DMS153 (cell line): ENCODE measurements at places on chromosomes 16 and 17.

GRCh38 chr17:82882715-82883418, 43.0 kb upstream of the ZNF750 start:
- peak; percentile 34 for DNase-seq

DNA sequence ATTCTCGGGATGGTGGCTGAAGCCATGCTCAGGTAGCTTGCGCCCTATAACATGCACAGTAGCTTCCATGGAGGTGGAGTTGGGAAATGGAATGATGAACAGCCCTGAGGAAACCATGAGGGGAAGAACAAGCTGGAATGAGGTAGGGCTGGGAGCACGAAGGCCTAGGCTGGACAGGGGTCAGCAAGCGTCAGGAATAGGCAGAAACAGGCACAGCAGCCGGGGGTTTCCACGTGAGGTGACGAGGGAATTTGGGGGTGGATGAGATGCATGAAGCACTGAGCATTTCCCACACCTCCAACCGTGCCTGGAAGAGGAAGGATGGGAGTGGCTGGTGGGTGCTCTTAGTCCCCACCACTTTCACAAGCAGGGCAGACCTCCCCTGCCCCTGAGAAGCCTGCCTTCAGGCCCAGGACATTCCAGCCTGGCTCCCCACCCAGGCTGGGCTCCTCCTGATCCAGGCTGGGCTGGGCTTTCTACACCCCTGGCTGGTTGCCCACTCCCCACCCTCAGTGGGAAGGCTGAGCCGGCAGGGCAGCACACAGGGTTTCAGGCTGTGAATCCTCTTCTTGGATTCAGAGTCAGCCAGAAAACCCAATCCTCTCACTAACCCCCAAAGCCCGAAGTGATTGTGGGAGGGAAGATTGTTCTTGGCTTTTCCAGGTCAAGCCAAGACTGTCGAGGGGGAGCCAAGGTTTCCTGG, 21.9 kb downstream of the PLEKHG4 start:
- no peak for DNase-seq

DNA sequence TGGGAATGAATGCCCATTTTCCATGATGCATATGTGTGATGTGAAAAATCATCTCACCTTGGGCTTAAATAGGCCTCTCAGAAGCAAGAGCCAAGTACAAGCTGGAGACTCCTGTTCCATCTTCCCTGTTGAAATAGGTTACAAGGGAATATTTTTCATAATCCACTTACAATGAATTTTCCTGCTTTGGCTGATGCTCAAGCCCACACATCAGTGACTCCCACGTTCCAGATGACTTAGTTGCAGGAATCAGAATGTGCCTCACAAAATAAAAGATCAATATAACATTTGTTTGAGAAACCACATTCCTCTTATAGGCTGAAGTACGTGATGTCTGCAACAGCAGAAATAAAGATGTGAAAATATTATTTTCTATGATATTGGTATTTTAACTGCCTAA, 24.1 kb downstream of the ANKFN1 start:
- no peak for DNase-seq

GRCh38 chr16:26981266-26981938, 85.3 kb upstream of the C16orf82 start:
- DNase-seq = no peak

GRCh38 chr17:44559634-44560554, 2.6 kb downstream of the FZD2 start:
- DNase-seq = no peak

- DNase-seq = no peak
Observed at GRCh38 chr17:76102944-76103273, 678 bp downstream of the EXOC7 start.

- peak; percentile 72 for DNase-seq
Observed at GRCh38 chr16:56547120-56547948, 17.5 kb upstream of the MT4 start.

DNA sequence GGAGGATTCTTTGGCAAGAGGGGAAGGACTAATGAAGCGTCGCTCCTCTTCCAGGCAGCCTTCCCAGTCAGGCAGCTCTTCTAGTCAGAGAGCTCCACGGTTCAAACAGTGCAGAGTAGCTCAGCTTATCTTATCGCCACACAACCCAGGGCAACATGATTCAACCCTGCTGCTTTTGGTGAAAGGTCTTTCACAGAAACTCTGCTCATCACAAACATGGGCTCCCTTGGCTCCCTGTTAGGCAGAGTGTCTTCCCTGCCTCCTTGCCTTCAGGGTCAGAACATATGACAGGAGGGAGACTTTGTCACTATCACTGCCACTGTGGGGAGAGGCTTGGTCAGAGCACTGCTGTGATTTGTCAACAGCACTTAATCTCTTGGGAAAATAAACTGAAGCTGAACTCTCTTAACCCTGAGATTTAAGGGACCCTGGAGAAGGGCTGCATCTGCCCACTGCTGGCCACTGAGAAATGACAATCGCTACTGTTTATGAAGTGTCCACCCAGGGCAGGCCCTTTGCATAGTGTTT, 6.9 kb upstream of the SLC13A2 start:
- DNase-seq = no peak

DNA sequence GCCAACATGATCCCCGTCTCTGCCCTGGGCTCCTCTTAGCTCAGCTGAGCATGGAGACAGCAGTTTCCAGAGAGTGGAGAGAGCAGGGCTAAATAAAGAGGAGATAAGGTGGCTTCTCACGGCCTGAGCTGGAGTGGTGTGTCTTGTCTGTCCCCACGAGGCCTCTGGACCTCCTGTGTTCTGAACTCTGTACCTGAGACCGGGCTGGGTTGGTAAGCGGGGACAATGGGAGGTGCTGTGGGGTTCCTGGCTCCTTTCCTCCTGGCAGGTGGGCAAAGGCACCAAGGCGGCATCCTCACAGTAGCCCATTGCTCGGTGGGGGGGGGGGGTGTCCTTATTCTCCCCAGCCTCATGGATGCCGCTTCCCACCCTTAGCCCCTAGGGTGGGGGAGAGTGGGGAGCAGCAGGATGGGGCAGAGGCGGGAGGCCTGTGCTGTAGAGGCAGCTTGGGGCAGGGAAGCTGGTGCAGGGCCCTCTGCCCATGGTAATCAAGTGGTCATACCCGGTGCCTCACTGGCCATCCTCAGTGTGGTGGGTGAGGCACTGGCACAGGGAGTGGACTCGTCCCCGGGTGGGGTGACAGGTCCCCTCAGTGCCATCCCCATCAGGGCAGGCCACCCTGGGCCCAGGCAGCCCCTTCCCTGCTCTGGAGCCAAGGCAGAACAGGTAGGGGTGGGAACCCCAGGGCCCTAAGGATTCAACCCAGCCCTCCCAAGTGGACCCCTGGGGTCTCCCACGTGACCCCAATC, 2.8 kb downstream of the AANAT start:
- DNase-seq = no peak

DNA sequence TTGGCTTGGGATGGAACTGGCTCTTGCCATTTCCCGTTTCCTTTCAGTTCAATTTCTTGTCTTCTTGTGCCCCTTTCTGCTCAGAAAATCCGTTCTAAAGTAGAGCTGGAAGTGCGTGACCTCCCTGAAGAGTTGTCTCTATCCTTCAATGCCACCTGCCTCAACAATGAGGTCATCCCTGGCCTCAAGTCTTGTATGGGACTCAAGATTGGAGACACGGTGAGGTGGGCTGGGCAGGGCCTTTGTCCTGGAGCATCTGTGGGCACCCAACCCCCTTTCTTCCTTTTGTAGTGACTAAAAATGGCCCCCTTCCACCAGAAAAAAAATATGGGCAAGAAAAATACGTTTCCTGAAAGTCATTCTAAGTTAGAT, 32.9 kb upstream of the EFCAB13 start:
- DNase-seq = no peak

DNA sequence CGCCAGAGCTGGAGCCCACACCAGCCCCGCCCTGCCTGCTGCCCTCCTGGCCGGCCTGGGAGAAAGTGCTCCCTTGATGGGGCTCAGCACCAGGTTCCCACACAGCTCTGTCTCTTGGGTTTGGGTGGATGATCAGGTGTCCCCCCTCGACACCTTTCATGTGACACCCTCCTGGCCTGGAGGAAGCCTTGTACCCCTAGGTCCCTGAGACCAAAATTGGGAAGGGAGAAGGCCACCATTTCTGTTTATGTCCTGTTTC, 19.4 kb upstream of the PLLP start:
- DNase-seq = no peak

- no peak for DNase-seq
Observed at GRCh38 chr17:4822835-4823234, 10.3 kb upstream of the MINK1 start.

DNA sequence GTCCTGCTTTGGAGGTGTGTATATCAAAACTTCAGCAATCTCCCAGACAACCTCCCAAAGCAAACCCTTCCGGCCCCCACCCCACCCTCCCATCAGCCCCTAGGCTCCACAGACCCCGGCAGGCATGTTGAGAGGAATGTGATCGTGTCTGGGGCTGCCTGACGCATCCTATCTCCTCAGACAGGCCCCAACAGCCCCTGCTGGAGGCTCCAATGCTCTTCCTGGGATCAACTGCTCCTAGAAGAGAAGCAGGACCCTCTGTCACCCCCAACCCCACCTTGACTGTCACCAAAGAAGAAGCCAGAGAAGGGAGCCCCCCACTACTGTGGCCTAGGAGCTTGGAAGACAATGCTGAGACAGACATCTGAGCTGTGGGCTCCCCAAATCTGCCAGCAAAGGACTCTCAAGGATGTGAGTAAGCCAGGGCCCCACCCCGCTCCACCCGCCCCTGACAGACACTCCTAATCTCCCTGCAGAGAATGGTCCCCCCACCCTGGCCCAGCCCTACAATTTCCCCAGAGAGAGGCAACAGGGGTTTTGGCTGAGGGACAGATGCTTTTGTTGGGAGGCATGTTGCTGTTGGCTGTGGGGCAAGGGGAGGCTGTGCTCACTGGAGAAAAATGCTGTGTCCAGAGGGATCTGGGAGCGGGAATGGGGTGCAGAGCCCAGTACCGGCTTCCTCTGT, 1.6 kb upstream of the KRT14 start:
- no peak for DNase-seq

DNA sequence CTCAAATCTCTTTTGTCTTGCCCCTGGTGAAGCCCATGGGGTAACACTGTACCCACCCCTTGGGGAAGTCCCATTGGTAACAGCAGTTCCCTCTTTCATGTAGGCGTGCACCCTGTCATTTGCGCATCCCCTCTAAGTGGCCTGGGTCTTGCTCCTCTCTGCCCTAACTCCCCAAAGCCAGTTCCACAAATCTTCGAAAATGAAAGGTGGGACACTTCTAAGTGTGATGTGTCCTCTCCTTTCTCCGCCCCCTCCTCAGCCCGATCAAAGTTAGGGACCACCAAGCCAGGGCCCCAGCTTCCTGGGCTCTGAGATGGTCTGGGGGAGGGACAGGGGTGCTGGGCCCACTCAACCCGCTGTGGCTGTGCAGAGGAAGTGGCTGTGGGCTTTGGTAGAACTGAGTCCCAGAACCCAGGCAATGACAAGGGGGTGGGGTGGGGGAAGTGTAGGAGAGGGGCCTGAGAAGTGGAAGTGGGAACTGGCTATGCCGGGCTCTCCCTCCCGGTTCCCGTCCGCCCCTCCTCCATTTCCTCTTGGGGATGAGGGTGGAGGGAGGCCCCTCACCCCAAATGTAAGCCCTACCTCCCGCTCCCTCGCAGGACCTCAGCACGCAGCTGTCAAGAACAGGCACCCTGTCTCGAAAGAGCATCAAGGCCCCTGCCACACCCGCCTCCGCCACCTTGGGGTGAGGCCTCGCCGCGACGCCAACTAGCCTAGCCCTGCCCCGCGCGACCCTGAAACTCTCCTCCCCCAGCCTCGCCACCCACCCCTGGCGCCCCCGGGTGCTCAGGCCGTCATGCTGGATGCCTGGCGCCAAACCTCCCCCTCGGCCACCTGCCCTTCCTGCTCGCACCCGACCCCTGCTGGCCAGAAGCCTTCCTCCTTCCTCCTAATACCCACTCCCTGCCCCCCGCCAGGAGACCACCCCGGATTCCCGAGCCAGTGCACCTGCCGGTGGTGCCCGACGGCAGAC, 8.7 kb downstream of the ABI3 start:
- no peak for DNase-seq

DNA sequence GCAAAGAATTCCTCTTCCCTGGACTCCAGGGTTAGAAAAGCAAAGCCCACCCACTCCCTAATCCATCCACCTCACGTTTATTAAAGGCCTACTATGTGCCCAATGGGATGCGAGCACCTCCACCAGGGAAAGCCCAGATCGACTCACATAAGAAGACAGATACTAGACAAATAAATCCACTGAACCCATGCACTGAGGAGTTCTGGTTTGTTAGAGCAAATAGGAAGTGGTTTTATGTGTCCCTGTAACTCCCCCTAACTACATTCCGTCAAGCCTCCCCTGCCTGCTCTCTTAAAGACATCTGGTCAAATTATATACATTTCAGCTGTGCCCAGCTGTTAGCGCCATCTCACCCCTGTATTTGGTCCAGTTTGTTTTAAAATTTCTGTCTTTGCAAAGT, 218.5 kb upstream of the RPL38 start:
- DNase-seq = no peak

GRCh38 chr16:75758215-75758614, 31.9 kb upstream of the CPHXL start:
- DNase-seq = no peak

GRCh38 chr16:2337431-2338296, 2.9 kb downstream of the ABCA3 start:
- DNase-seq = peak; percentile 33

GRCh38 chr17:76496464-76496863, 4.8 kb downstream of the RHBDF2 start:
- DNase-seq = no peak

DNA sequence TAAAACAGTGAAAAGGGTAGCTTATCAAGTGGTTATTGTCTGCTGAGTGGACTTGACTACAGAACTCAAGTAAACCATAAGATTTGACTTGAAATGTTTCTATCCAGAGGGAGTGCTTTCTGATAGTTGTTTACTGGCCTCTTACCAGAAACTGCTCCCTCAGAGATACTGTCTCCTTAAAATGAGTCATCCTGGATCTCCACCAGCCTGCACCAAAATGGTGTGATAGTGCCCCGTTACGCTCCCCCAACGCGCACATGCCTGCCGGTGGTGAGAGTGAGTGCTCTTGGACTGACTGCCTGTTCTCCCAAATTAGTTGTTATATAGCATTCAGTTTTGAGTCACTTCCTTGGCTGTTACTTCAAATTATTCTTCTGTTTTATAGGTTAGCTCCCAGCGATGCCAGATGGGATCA, 22.9 kb downstream of the PRCD start:
- no peak for DNase-seq

DNA sequence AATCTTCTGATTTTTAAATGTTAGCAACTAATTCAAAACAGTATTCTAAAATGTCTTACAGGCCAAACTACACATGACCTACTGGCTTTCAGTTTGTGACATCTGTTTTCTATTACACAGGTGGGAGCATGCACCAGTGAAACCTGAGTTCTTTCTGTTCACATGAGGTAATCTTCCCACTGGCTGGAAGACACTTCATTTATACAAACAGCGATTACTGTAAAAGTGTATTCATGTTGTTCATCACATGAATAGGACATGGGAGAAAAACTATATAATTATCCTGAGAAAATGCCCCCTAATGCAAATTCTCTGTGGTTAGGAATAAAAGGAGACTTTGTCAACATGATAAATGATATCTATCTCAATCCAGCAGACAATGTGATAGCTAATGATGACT, 11.1 kb upstream of the PIK3R5 start:
- DNase-seq = no peak

- DNase-seq = no peak
Observed at GRCh38 chr16:1832838-1833454, 5.9 kb downstream of the FAHD1 start.
